GM12864 (cell line): ENCODE measurements at places on chromosomes 1 and 21.

GRCh38 chr1:78333502-78333901 is 157.3 kb upstream of the PTGFR start:
- DNase-seq = peak; percentile 7

DNA sequence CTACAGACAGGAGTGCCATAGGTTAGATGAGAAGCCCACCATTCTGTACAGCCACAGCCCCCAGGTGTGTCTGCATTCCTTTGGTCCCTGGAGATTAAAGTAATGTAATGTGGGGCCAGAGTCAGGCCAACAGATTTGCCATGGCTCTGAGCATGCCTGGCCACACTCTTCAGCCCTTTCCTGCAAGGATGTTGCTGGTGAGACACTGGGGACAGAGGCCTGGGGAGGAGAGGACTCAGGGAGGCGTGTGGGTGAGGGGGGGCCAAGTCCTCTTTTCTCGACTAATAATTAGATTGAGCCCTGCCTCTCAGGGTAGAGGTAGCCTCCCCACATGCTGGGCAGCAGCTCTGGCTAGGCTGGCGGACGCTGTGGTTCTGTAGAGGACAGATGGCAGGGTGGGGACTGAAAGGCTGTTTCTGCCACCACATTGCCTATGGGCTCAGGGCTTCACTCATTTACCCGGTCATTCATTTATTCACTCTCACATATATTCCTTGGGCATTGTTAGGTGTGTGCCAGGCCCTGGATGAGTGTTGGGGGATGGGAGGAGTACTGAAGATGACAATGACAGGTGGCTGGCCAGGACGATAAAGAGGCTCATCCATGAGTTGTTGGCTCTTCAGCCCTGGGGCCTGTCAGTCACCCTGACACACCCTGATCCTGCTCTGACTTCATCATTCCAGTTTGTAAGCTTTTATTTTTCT is 7.1 kb upstream of the PRCC start:
- DNase-seq = no peak

GRCh38 chr1:212167098-212167497 is 118.1 kb upstream of the PPP2R5A start:
- no peak for DNase-seq

DNA sequence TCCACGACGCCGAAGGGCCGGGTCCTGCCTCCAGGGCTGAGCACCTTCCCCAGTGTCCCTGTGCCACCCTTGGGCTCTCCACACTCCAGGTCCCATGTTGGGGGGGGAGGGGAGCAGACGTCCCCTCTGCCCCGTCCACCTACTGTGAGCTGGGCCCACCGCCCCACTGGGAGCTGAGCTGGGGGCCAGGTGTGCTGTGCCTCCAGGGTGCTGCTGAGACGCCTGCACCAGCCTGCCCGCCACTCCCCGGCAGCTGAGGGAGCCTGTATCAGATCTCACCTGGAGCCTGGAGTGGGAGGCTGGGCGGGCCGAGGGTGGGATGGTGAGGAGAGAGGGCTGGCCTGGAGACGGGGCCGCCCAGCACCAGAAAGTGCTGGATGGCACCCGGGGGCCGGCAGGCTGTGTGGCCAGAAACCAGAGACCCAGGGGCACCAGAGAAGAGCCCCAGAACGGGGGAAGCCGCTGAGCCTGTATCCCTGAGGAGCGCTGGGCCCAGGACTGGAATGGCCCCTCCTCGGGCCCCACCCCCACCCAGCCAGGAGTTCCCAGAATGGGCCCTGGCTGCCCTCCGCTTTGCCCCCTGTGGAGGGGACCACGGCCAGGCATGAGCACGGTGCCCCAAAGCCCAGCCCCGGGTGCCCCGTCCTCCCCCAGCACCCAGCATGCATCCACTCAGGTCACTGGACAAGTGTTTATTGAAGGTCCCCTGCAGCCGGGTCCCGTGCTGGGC is 3.4 kb downstream of the TNFRSF18 start:
- no peak for DNase-seq

GRCh38 chr1:82837766-82838465 is 1037.2 kb downstream of the ADGRL2 start:
- no peak for DNase-seq

- no peak for DNase-seq
Measured at GRCh38 chr1:44101328-44101727, 17.3 kb upstream of the KLF17 start.

DNA sequence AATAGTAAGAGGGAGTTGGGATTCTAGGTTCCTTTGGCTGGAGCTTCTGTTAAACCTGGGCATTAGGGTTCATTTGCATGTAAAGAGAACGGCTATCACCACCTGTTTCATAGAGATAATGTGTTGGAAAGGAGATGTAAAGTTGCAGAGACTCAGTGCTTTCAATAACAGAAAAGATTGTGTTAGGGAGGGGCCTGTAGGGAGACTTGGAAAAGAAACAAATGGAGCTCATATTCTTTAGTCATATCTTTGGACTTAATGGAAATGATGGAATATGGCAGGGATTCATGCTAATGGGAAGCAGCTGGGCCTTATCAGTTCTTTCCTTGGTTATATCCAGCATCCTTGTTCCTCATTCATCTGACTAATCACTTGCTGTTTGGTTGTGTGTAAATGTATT is 144.9 kb downstream of the CD247 start:
- no peak for DNase-seq

DNA sequence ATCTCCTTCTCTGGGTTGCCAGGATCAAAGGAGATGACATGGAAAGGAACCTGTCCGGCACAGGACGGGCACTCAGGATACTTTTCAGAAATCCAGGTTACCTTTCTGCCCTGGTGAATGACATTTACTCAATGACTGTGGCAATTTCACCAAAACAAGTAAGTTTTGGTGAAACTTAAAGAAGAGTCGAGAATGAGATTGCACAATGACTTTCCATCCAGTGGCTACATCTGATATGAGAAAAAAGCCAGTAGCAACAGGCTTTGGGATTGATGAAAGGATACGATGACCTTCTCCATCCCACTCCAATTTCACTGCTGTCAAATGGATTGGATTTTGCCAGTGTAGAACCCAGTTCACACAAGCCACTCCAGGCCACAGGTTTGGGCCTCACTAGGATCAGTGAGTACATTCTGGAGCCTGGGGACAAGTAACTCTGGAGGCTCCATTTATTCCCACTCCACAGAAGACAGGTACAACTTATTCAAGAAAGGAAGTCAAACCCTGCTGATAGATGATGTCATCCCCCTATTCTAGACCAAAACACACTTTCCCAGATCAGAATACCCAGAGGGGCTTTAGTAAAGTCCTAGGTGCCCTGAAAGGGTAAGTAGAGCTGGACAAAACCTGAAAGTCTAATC is 63.3 kb downstream of the PLPP3 start:
- DNase-seq = no peak

DNA sequence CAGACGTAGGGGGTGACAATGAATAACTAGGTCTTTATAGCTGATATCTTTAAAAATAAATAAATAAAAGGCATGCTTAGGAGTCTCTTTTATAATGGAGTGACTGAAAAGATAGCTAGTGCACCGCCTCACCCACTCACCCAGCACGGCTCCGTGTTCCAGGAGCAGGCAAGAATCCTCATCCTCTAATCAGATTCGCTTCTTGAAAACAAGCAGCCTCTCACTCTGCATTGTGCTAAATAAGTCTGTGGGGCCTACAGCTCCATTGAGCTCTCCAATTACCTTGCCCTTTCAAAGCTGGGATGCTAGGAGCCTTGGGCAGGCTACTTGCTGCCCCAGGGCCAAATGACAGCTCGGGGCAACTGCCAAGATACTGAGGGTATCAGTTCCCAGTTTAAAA is 91.5 kb downstream of the TIAM1 start:
- no peak for DNase-seq

GRCh38 chr1:26127235-26128163 is 15.9 kb downstream of the PDIK1L start:
- no peak for DNase-seq

DNA sequence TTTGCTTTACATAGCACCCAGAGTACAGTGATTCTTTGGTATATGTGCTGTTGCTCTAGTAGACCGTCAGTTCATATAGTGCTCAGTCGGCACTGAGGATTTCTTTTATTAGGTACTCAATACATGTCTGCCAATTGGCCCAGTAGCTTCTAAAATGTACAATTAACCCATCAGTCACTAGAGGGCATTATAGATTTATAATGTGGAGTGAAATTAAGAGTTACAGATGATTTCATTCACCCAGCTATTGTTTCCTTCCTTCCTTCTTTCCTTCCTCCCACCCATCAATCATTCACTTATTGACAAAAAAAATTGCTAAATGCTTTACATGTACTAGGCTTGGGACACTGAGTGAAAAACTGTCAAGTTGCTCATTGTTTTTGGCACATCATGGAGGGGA is 263.6 kb upstream of the USP24 start:
- no peak for DNase-seq

- no peak for DNase-seq
Measured at GRCh38 chr21:14321042-14321441, 61.9 kb downstream of the HSPA13 start.

- DNase-seq = no peak
Measured at GRCh38 chr1:187527346-187527745, 698.6 kb downstream of the PLA2G4A start.

- no peak for DNase-seq
Measured at GRCh38 chr1:117036018-117036461, 24.1 kb upstream of the TTF2 start.

DNA sequence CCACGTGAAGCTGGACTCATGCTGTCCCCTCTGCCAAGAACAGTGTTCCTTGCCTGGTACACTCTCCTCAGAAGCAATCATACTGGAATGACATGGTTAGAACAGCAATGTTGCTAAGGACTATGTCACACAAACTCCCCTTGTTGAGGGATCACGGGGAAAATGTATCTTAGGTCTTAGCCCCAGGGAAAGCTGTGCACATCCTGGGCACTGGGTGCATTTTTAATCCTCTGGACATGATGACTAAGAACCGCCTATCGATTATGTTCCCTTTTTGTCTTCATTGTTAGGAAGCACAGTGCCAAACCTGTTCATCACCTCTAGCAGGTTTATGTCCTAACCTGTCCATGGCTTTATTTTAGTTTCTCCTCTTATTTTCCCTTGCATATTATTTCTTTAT is 115.1 kb downstream of the HIVEP3 start:
- DNase-seq = no peak

DNA sequence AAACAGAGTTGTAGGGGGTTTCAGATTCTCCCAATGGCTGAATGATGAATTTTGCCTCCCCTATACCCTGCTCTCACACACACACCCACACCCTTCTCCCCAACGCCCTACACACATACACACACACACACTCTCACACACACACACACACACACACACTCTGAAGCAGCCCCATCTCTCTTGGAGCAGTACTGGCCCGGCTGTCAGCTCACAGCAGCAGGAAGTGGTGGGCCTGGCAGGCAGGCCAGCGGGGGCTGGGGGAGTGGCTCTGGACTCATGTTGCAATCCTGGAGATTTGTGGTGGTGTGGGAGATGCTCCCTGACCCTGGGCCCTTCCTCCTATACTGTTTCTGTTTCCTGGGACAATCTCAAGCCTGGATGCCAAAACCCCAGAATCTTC is 2.2 kb downstream of the IKBKE start:
- DNase-seq = no peak

- no peak for DNase-seq
Measured at GRCh38 chr1:214301526-214301925, 20.6 kb downstream of the SMYD2 start.

DNA sequence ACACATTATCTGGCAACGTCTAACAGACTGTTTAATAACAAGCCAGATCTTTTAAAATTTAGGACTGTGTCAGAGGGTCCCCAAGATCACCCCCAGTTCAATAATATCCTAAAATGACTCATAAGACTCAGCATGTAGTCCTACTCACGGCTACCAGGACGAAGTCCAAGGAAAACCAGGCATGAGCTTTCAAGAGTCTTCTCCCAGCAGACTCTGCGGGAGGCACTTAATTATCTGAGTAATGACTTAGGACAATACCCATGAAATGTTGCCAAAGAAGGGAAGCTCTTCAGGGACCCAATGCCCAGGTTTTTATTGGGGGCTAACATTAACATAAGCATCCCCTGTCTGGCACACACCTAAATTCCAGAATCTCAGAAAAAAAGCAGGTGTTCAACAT is 7.0 kb downstream of the HFM1 start:
- DNase-seq = no peak

GRCh38 chr1:154870115-154870571 is at the start of gene KCNN3:
TSS of gene KCNN3 (minus strand) at chr1:154870281. CDS start at chr1:154869964, 317 bp downstream.
- peak; percentile 85 for DNase-seq

- DNase-seq = no peak
Measured at GRCh38 chr1:239367196-239367810, 19.1 kb upstream of the CHRM3 start.

- DNase-seq = peak; percentile 33
Measured at GRCh38 chr1:1305300-1306069, 2.2 kb downstream of the ACAP3 start.

DNA sequence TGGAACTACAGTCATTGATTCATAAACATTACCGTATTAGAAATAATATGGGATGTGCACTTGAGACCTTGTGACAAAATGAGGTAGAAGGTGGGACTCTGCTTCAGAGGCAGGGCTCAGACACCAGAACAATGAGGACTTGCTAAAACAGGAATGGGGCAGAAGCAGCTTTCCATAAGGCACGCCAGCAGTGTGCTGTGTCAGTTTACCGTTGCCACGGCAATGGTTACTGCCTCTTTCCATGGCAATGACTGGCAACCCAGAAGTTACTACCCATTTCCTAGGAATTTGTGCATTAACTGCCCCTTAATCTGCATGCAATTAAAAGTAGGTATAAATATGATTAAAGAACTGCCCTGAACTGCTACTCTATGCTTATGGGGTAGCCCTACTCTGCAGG is 169.0 kb downstream of the CHRM3 start:
- no peak for DNase-seq

DNA sequence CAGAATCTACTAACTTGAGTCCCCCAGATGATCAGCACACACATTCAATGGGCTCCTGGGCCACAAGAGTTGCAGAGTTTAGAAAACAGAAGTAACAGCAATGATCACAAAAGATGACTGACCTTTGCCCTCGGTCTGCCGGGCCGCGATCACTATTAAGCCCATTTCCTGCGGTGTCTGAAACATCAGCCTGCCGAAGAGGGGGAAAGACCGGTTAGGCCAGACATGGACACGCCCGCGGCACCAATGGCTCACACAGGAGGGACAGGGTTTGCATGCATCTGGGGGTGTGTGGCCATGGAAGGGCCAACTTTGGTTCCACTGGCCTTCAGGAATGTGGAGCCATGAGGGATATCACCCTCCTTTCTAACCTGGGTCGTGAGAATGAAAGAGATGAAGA is 68.2 kb downstream of the SIM2 start:
- no peak for DNase-seq

DNA sequence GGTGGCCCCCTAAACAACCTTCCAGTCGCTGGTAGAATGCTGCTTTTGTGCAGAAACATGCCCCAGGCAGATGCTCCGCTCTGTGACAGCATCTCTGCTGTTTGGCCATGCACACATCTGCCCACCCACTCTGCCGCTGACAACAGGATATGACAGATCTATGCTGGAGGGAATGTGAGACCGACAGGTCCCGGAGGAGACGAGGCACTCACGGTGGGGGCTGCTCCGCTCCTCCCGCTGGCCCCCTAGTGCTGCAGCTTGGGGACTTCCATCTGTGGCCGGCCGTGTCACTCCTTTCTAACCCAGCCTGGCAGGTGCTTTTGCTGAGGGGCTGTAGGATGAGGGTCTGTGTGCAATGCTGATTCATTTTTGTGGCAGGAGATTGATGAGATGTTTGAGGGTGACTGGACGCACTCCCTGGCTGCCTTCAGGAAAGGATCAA is 49.1 kb upstream of the DMRTB1 start:
- no peak for DNase-seq
